Fibroblast of villous mesenchyme (primary cell): ENCODE measurements at places on chromosomes 5 and 9. TPM values are rescaled to one million over a fixed set of nuclear protein-coding genes. Genes with fewer than 3 reads are reported as not detected.

FLT4 gene
- total RNA-seq = under 0.01 and 0.43 TPM in 2 replicates

PKD2L2 gene
- total RNA-seq = not detected in 2 replicates

KCNV2 gene
- total RNA-seq = not detected in 2 replicates

CENPK gene
- total RNA-seq = 18.0 and 25.9 TPM in 2 replicates

ANKRD55 gene
- total RNA-seq = under 0.01 and 0.32 TPM in 2 replicates

DNA sequence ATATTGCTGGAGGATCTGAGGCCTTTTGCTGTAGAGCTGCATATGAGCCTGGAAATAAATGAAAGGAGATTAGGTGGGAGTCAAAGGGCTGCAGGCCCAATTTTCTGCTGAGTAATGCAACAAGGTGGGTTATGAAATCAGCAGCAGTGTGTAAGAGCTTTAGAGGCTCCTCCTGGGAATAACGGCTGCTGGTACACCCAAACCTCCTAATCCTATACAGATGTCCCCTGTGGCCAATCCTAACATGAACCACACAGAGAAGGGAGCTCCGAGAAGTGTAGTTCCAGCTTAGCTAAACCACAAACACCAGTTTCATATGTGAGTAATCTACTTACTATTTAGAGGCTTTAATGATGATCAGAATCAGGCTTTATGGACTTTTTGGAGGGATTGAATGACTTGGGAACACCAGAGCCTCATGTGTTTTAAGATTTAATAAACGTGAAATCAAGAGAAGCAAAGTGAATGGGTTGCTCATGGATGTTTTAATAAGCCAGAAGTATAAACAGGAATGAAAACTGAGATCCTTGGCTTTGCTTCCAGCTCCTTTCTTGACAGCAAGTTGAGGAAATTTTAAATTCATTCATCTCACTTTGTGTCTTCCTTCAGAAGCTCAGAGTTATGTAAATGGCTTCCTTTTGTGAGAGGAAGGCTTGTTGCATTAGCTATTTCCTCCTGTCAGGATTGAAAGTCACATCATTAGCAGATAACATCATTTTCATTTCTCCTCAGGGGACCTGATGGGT is 437.5 kb downstream of the TMEM232 start:
- peak; percentile 59 for DNase-seq

GRCh38 chr5:138350563-138350890 is 2.0 kb upstream of the KDM3B start:
- DNase-seq = no peak

DNA sequence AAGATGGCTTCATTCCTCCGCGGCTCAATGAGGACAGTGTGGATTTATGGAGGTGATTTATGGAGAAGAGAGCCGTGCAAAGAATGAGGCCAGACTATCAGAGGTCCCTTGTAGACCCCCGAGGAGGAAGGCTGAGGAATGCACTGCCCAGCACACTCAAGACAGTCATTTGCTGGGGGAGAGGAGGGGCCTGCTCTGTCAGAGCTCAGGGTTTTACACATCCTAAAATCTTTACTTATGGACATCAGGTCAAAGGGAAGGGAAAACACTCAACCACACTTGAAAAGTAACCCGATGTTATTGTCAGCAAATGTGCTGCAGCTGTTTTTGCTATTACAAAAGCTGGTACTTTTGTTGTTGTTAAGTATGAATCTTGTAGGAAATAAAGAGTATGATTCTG is 289.5 kb downstream of the SLIT3 start:
- DNase-seq = no peak

GRCh38 chr5:34905564-34905963 is 9.7 kb downstream of the RAD1 start:
- no peak for DNase-seq

DNA sequence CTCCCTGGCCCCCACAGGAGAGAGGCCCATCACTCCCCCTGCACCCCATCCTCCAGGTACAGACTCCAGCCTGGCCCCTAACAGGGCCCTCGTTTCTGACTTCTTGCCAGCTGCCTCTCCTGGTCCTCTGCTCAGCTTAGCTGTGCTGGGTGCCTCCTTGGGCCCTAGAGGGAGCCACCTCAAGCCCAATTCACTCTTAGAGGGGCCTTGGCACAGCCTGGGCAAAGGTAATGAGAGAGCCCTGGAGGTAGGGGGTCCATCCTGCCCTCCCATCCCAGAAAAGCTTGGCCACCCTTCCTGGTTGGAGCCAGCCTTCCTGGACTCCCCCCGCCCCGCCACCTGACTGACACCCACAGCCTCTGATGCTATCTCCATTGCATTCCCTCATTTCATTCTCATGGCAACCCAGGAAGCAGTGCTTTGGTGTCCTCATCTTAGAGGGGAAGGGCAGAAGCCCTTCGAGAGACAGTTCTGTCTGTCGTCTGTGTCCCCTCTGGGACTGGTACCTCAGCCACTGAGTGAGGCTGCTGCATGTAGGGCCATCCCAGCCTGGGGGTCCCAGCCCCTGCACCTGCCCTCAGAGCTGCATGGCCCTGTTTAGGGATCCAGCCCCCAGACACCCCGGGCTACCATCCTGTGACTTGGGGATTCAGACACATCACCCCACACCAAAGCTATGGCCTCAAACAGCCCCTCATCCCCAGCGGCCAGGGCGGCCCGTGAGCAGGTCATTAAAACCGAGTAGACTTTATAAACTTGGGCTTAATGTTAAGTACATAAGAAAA is 95.5 kb downstream of the BARX1 start:
- DNase-seq = no peak

DNA sequence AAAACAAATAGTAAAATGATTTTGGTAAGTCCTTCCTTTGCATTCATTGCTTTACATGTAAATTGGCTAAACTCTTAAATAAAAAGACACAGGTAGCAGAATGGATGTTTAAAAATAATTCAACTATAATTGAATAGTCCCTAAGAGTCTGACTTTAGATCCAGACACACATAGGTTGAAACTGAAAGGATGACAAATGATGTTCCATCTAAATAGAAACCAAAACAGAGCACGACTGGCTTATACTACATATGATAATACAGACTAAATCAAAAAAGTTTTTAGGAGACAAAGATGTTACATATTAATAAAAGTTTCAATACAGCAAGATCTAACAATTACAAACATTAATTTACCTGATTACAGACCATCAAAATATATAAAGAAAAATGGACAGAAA is 2055.1 kb upstream of the WWC1 start:
- DNase-seq = no peak

DNA sequence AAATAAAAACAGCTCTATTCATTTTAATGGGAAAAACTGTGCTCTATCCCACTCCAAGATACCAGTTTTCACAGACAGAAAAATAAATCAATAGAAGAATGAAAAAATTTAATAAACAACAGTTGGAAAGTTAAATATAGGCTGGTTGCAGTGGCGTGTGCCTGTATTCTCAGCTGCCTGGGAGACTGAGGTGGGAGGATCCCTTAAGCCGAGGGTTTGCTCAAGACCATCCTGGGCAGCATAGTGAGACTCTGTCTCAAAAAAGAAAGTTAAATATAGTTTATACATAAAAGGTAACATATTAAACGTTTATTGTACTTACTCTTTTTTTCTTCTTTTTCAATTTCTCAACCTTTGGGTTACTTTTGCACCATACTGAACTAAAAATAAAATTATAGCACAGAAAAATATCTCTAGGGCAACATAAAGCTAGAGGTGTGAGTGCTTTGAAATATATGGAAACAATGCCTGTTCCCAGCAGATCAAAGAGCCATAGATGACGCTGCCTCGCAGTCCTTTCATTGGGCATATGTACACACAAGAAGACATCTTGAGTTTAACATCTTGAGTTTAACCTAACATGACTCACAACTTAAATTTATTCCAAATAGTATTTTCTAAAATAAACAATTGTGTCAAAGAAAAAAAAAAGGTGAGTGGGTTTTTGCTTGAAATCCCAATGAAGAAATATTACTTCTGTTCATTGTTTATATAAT is 25.7 kb upstream of the KLF9 start:
- peak; percentile 63 for DNase-seq

GRCh38 chr5:110663525-110663924 is 62.9 kb downstream of the TMEM232 start:
- no peak for DNase-seq

DNA sequence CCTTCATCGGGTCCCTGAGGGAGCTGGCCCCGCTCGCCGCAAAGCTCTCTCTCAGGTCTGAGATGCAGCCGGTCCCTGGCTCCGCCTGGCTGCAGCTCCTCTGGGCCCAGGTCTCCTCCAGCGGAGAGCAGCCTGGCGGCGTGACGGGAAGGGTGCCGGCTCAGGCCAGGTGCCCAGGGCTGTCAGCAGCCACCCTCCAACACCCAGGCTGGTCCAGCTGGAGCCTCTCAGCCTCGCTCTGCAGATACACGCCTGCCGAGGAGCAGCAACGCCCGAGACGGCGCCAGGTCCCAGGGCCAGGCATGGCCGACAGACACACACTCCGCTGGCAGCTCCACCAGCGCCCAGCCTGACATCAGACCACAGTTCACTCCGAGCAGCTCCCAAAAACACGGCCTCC is 25.6 kb downstream of the FAM163B start:
- peak; percentile 26 for DNase-seq

- DNase-seq = peak; percentile 34
Observed at GRCh38 chr9:4464911-4465513, 25.3 kb upstream of the SLC1A1 start.

DNA sequence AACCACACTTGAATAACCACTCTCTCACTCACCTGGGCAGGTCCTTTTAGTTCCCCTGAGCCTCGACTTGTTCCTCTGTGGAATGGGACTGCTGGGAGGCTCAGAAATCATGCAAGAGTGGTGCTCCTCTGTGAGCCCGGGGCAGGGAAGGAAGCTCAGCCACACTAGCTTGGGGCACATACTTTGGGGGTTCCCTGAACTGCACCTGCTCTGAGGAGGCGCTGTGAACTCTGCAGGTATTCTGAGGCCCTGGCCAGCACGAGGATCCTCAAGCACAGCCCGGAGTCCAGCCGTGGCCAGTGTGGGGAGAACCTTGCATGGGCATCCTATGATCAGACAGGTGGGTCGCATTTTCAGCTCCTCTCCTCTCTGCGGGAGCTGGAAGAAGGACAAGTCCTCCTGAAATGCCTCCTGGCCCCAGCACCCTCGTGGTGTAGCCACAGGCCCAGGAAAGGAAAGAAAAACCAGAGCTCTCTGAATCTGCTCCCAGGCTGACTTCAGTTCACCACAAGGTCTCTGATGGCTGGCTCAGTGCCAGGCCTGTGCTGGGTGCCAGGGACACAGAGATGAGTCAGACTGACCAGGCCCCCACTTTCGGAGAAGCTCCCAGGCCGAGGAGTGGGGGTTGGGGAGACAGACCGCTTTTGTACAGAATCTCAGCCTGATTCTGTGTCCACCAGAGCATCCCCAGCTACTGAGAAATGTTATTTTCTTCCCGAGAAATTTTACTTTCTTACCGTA is 11.9 kb downstream of the GLIPR2 start:
- DNase-seq = peak; percentile 99

- no peak for DNase-seq
Observed at GRCh38 chr5:6505416-6505755, 56.7 kb downstream of the UBE2QL1 start.

- DNase-seq = no peak
Observed at GRCh38 chr5:153881687-153882086, 157.0 kb downstream of the FAM114A2 start.

DNA sequence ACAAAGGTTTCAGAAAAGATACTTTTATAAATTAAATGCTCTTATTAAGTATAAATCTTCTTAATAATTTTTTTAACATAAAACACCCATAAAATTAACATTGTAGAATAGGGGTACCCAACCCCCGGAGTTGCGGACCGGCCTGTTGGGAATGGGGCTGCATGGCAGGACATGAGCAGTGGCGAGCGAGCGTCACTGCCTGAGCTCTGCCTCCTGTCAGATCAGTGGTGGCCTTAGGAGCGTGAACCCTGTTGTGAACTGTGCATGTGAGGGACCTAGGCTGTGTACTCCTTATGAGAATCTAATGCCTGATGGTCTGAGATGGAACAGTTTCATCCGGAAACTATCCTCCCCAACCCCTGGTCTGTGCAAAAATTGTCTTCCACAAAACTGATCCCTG is 35.3 kb downstream of the CLINT1 start:
- DNase-seq = no peak

DNA sequence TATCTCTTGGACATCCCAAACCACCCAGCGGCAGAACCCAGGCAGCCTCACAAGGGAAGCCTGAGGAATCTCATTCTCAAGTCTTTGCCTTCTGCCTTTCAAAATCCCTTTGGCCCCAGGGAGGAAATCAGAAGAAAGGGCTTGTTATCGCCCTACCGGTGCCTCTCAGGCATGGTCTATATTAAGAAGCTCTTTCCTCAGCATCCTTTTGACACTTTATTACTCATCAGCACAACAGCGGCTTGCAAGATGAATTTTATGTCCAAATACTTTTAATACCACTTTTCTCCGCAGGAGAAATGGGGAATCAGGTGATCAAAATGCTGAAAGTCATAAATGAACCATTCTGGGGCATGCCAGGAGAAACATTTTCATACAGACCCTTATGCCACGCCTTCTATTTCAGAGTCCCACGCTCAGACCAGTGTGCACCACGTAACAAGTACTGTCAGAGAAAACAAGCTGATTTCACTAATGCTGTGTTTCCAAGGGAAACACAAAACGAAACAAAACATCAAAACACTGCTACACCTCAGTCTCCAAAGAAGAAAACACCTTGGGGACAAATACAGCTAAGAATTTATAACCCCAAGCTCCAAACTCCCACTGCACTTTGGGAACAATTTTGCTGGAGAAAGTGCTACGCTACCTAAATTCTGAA is 30.0 kb downstream of the RAPGEF1 start:
- DNase-seq = peak; percentile 43

GRCh38 chr9:87464992-87465378 is 32.7 kb upstream of the DAPK1 start:
- no peak for DNase-seq

DNA sequence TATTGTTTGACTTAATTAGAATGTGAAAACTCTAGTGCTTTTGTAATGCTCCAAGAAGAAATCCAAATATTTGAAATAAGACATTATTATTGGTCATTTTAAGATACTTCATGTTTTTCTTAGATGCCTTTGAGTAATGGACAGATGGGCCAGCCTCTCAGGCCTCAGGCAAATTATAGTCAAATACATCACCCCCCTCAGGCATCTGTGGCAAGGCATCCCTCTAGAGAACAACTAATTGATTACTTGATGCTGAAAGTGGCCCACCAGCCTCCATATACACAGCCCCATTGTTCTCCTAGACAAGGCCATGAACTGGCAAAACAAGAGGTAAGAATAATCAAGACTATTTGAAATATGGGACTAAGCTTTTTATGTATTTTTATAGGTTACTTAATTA is 69.2 kb upstream of the SREK1 start:
- no peak for DNase-seq

DNA sequence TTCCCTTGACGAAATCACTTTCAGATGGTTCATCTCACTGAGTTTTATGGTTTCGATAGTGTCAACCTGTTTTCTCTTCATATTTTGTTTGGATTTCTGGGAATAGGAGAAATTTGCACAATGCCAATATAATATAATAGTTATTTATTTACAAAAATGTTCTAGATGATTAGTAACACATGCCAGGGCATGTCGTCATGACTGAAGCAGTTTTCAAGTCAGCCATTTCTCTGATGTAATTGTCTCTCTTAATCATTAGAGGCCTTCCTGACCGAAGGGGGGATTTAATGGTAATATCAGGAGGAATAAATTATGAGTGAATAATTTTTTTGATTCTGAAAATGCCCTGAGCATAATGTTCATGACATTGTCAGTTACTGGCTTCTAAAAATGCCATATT is 246.5 kb upstream of the ATP10B start:
- DNase-seq = no peak

- no peak for DNase-seq
Observed at GRCh38 chr5:35753500-35753899, 103.2 kb upstream of the IL7R start.

GRCh38 chr5:124878583-124879342 is 132.3 kb upstream of the ZNF608 start:
- DNase-seq = no peak
